Stimulated activated CD8-positive, alpha-beta memory T cell treated with anti-CD3 and anti-CD28 coated beads, Interleukin-15, amount 100 ng/mL, for 48 hours (primary cell): ENCODE measurements at places on chromosomes 1 and 21.

- DNase-seq, result no peak
Observed at GRCh38 chr1:7199077-7199779, 414.0 kb downstream of the CAMTA1 start.

GRCh38 chr1:36760081-36760480, 274.2 kb downstream of the GRIK3 start:
- no peak for DNase-seq

GRCh38 chr21:34544032-34544496, 32.1 kb upstream of the KCNE1 start:
- no peak for DNase-seq

- DNase-seq, result no peak
Observed at GRCh38 chr1:219927956-219928790, at the start of gene SLC30A10. Gene SLC30A10 (minus strand): TSS chr1:219928557. CDS start chr1:219928440, 117 bp downstream.

GRCh38 chr1:246291127-246291526, 216.0 kb downstream of the SMYD3 start:
- no peak for DNase-seq

DNA sequence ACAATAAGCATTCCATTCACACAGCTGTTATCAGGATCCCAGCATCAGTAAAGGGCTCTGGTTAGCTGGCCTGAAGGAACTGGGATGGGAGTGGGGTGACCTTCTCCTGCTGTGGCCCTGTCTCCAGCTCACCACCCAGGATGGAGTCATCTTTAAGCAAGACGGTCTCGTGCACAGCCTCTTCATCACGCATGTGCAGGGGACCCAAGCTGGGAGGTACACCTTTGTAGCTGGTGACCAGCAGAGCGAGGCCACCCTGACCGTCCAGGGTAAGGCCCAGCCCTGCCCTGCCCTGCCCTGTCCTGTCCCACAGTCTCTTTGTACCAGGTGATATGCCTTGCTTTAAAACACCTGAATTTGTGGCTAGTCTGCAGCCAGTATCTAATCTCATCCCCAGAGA, 24.3 kb downstream of the IGFN1 start:
- DNase-seq, result no peak

DNA sequence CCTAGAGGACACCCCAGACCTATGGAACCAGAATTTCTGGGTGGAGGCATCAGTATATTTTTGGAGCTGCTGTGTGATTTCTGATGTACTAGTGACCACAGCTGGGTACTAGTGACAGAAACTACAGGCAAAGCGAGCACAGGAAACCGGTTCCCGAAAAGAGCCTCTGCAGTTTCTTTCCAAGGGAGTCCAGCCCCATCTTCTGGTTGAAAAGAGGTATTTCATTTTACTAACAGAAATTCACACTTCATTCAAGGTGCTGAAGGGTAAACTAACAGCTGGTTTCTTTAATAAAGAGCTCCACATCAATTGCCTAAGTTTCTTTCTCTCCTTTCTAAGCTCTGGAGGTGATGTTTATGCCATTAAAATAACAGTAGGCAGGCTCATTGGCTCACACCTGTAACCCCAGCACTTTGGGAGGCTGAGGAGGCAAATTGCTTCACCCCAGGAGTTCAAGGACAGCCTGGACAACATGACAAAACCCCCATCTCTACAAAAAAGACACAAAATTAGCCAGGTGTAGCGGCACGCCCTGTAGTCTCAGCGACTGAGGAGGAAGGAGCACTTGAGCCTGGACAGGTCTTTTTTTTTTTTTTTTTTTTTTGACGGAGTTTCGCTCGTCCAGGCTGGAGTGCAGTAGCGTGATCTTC, 22.0 kb downstream of the THAP3 start:
- no peak for DNase-seq

DNA sequence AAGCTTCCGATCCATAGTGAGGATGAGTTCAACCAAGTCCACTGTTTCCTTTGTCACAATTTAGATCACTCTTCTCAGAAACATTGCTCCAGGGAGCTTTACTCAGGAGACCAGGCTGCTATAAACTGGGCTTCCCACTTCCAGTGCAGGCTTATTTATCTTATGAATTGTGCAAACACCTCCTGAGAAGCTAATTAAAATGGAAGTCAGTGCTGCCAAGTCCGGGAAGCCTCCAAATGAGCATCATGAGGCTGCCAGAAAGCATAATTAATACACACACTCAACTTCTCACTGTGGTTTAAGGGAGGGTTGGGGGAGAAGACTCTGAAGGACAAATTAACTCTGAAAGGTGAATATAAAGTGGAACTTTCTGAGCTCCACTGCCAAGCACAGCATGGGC, 145.0 kb upstream of the SGIP1 start:
- DNase-seq, result no peak
